Sciatic nerve (tissue), 2 donors: ENCODE measurements at places on chromosomes 1 and 21. TPM values are rescaled to one million over a fixed set of nuclear protein-coding genes. Genes with fewer than 3 reads are reported as not detected.

Gene SPATA1
- 3.4 TPM for total RNA-seq

Gene BOLA1
- total RNA-seq = 13.7 TPM

Gene LCE1D
- not detected for total RNA-seq

Gene NTRK1
- 1.8 TPM for total RNA-seq

Gene CD101
- total RNA-seq = 1.0 TPM

Gene POGZ
- 165 TPM for total RNA-seq

Gene TCHH
- total RNA-seq = 0.13 TPM

Gene AMIGO1
- 15.6 TPM for total RNA-seq

Gene TRPM2
- 9.9 TPM for total RNA-seq

Gene GSTM5
- total RNA-seq = 41.6 TPM

Gene VWA5B1
- total RNA-seq = not detected

Gene ARTN
- total RNA-seq = 0.94 TPM

Gene HPCAL4
- not detected for total RNA-seq

Gene IRF6
- total RNA-seq = 1.8 TPM

Gene BCL2L15
- 0.85 TPM for total RNA-seq

Gene GJA8
- not detected for total RNA-seq

Gene CCDC185
- total RNA-seq = not detected

Gene PROK1
- not detected for total RNA-seq

Gene FAM72D
- 0.40 TPM for total RNA-seq

Gene DTL
- total RNA-seq = 0.71 TPM

Gene KLHDC8A
- 17.4 TPM for total RNA-seq

Gene KIF26B
- total RNA-seq = 0.45 TPM

Gene PLPPR4
- total RNA-seq = 6.6 TPM

Gene HSPA13
- 43.3 TPM for total RNA-seq

Gene SYTL1
- total RNA-seq = 3.5 TPM

Gene NCAM2
- total RNA-seq = 41.2 TPM

Gene LHX8
- not detected for total RNA-seq

Gene PSRC1
- total RNA-seq = 7.6 TPM

Gene WLS
- 81.9 TPM for total RNA-seq

Gene RPF1
- total RNA-seq = 21.8 TPM
